Progenitor cell of endocrine pancreas (in vitro differentiated cells): ENCODE measurements at places on chromosomes 13 and 19. TPM values are rescaled to one million over a fixed set of nuclear protein-coding genes. Genes with fewer than 3 reads are reported as not detected.
A peak's percentile ranks its signal among the peaks of the same experiment; 100 is the strongest.

IFI30 gene
- not detected in 2 replicates for total RNA-seq

CBARP gene
- total RNA-seq: 12.4 and 13.0 TPM in 2 replicates

KCNJ14 gene
- 2.0 TPM in 2 replicates for total RNA-seq

HMGB1 gene
- total RNA-seq: 441 TPM in 2 replicates

C1QTNF9B gene
- not detected in 2 replicates for total RNA-seq

KLK3 gene
- not detected in 2 replicates for total RNA-seq

SELENOV gene
- 5.1 and 6.5 TPM in 2 replicates for total RNA-seq

NXNL1 gene
- total RNA-seq: not detected in 2 replicates

- no peaks in the 10 kb centered on the region for H3K4me1 ChIP-seq
- H3K27me3 ChIP-seq: no peaks in the 10 kb centered on the region
- DNase-seq: no peak
- H3K27ac ChIP-seq: no peak overlapping the region
Observed at GRCh38 chr19:16060294-16060693, 16.0 kb upstream of the TPM4 start.

GRCh38 chr19:43441716-43442115, 23.7 kb downstream of the LYPD3 start:
- H3K27ac ChIP-seq: no peak overlapping the region
- no peaks in the 10 kb centered on the region for H3K36me3 ChIP-seq
- DNase-seq: no peak
- H3K4me3 ChIP-seq: no peak overlapping the region
- peaks cover 19% of the 10 kb centered on the region for H3K27me3 ChIP-seq

- no peaks in the 10 kb centered on the region for H3K4me1 ChIP-seq
- no peak overlapping the region for H3K4me3 ChIP-seq
- no peaks in the 10 kb centered on the region for H3K36me3 ChIP-seq
- H3K27ac ChIP-seq: no peak overlapping the region
- H3K27me3 ChIP-seq: no peaks in the 10 kb centered on the region
Observed at GRCh38 chr13:54241719-54242118, 1213.1 kb downstream of the OLFM4 start.

GRCh38 chr13:29605860-29606526, 10.5 kb upstream of the SLC7A1 start:
- no peaks in the 10 kb centered on the region for H3K36me3 ChIP-seq
- no peaks in the 10 kb centered on the region for H3K4me1 ChIP-seq
- H3K4me3 ChIP-seq: no peak overlapping the region
- H3K27ac ChIP-seq: no peak overlapping the region
- no peak for DNase-seq

DNA sequence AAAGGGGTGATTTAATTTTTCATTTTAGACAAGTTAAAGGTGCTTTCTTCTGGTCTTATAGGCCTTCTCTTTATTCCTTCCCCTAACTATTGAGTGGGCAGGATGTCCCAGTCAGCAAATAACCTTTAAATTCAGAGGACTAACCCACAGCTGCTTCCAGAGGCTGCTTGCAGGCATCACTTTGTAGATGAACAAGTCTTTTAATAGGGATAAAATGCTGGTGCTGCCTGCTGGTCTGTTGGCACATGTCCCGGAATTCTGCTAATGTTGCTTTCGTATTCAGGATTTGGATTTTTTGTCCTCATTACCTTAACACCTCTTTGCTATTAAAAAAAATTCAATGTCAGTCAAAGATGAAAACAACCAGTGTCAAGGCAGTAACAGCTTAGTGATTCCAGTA, 132.7 kb upstream of the KL start:
- H3K4me1 ChIP-seq: no peaks in the 10 kb centered on the region
- H3K36me3 ChIP-seq: peaks cover 2% of the 10 kb centered on the region
- no peak overlapping the region for H3K4me3 ChIP-seq
- DNase-seq: no peak
- H3K27me3 ChIP-seq: no peaks in the 10 kb centered on the region

DNA sequence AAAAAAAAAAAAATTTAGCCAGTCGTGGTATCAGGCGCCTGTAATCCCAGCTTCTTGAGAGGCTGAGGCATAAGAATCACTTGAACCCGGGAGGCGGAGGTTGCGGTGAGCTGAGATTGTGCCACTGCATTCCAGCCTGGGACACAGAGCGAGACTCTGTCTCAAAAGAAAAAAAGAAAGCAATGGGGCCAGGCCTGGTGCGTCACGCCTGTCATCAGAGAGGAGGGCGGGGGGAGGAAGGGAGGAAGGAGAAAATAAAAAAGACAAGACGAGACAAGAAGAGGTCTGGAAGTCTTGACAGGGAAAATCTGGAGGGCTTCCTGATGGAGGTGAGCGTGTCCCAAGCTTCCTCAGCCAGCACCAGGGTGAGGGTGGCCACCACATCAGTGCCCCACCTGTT, 54.9 kb upstream of the PTPRS start:
- no peaks in the 10 kb centered on the region for H3K36me3 ChIP-seq
- peaks cover 84% of the 10 kb centered on the region for H3K27me3 ChIP-seq
- H3K27ac ChIP-seq: no peak overlapping the region
- no peak for DNase-seq
- H3K4me1 ChIP-seq: peaks cover 10% of the 10 kb centered on the region

- H3K27ac ChIP-seq: no peak overlapping the region
- DNase-seq: no peak
- peaks cover 3% of the 10 kb centered on the region for H3K4me1 ChIP-seq
- no peaks in the 10 kb centered on the region for H3K36me3 ChIP-seq
- no peaks in the 10 kb centered on the region for H3K27me3 ChIP-seq
Observed at GRCh38 chr13:51033421-51034185, 77.5 kb downstream of the C13orf42 start.

GRCh38 chr13:46864941-46865340, 31.9 kb downstream of the HTR2A start:
- no peak for DNase-seq
- peaks cover 7% of the 10 kb centered on the region for H3K4me1 ChIP-seq
- no peak overlapping the region for H3K4me3 ChIP-seq
- H3K27me3 ChIP-seq: peaks cover 6% of the 10 kb centered on the region

DNA sequence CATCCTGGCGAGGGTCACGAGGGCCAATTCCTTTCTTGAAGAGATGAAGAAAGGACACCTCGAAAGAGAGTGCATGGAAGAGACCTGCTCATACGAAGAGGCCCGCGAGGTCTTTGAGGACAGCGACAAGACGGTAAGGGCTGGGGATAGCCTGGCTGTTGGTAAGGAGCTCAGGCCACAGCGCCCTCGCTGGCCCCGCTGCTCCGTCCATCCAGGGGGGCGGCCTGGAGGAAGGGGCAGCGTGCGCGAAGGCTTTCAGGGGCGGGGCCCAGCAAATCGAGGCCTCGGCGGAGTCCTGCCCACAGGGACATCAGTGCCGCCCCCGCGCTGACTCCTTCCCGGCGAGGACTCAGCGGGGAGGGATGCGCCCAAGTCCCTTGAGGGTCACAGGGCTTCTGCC, 6.9 kb downstream of the F10 start:
- peaks cover 2% of the 10 kb centered on the region for H3K4me1 ChIP-seq
- no peak overlapping the region for H3K27ac ChIP-seq
- DNase-seq: no peak
- H3K27me3 ChIP-seq: peaks cover 2% of the 10 kb centered on the region
- H3K4me3 ChIP-seq: no peak overlapping the region
- peaks cover 5% of the 10 kb centered on the region for H3K36me3 ChIP-seq

GRCh38 chr13:91270031-91270430, 77.5 kb upstream of the MIR17HG start:
- H3K27ac ChIP-seq: peak overlapping the region; percentile 37
- no peaks in the 10 kb centered on the region for H3K27me3 ChIP-seq
- H3K4me3 ChIP-seq: no peak overlapping the region
- DNase-seq: no peak
- peaks cover 7% of the 10 kb centered on the region for H3K4me1 ChIP-seq

DNA sequence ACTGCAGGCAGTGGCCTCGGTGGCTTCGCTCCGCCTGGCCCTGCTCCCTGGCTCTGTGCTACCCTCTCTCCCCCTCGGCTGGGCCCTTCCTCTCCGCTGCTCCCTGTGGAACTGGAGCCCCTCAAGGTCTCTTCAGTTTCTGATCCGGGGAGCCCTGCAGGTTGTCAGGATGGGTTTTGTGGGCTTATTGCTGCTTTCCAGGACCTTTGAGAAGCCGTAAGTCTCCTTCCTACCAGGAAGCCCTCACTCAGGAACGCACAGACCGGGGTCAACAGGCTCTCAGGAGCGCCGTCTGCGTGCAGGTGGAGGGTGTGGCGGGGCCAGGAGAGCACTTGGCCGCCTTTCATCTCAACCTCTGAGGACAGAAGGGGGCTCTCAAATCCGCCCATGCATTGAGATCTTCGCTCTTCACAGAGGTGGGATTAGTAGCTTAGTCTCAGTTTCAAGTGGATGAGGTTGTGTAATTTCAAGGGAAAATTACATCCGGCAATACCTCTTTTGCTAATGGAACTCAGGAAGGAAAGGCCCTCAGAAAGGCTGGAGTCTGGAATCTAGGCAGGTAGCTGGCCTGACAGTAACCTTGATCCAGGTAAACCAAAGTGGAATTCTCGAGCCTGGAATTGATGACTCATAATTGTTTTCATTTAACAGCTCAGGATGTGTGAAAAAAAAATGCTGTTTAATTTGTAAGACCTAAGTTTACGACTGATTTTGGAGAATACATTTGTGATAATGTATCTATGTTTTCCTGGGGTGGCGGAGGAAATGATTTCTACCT, 102.0 kb downstream of the ATP11A start:
- H3K4me3 ChIP-seq: no peak overlapping the region
- peaks cover 33% of the 10 kb centered on the region for H3K36me3 ChIP-seq
- H3K27me3 ChIP-seq: no peaks in the 10 kb centered on the region
- DNase-seq: no peak
- H3K4me1 ChIP-seq: no peaks in the 10 kb centered on the region

DNA sequence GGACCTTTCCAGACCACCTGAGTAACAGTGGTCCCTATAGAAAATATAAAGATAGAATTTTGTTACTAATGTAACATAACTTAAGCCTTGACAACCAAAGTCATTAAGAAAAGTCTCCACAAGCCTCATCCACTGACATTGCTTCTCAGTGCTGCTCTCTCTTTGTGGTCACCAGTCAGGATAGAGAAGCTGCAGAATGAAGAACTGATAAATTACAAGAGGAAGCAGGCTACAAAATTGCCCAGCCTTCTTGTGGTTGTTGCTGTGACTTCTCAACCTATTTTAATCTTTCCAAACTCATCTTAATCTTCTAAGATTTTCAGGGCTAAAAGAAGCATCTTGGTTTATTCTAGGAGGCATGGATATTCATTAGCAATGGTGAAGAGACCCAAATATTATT, 343.8 kb downstream of the MZT1 start:
- H3K27ac ChIP-seq: no peak overlapping the region
- no peaks in the 10 kb centered on the region for H3K36me3 ChIP-seq
- peaks cover 4% of the 10 kb centered on the region for H3K4me1 ChIP-seq
- no peaks in the 10 kb centered on the region for H3K27me3 ChIP-seq

- no peaks in the 10 kb centered on the region for H3K36me3 ChIP-seq
- no peak overlapping the region for H3K27ac ChIP-seq
- no peak for DNase-seq
Observed at GRCh38 chr13:26445092-26445491, 112.4 kb upstream of the WASF3 start.

- peaks cover 24% of the 10 kb centered on the region for H3K36me3 ChIP-seq
- H3K27ac ChIP-seq: peak overlapping the region; percentile 95
- H3K4me3 ChIP-seq: peak overlapping the region; percentile 82
- H3K27me3 ChIP-seq: peaks cover 9% of the 10 kb centered on the region
Observed at GRCh38 chr19:1270213-1270853, 1.2 kb downstream of the CIRBP start.

GRCh38 chr13:111139873-111140561, 24.9 kb downstream of the ARHGEF7 start:
- peaks cover 13% of the 10 kb centered on the region for H3K4me1 ChIP-seq
- peaks cover 13% of the 10 kb centered on the region for H3K27me3 ChIP-seq
- DNase-seq: no peak
- H3K4me3 ChIP-seq: no peak overlapping the region
- peaks cover 3% of the 10 kb centered on the region for H3K36me3 ChIP-seq
- H3K27ac ChIP-seq: peak overlapping the region; percentile 1

DNA sequence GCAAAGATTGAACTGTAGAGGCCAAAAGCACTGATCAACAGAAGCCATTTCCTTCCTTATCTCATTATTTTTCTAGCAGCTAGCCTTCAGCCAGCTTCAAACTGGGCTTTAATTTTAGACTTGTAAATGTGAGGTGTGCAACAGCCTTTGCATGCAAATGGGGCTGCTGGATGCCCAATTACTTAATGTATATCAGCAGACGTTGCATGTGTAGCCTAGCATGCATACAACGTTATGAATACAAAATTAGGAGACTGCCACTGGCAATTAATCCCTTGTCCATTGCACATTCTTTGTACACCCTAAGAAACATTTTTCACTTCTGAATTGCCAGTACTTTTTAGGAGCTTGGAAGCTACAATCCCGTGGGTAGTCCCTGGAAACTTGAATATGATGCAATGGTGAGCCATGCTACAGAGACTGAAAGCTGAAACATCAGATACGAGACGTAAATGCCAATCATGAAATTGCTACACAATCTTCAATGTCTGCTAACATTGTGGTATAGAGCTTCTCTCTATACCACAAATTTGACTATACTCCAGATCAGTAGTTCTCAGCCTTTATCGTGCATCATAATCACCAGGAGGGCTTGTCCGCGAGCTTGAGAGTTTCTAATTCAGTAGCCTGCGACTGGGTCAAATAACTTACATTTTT, 20.2 kb downstream of the EPSTI1 start:
- no peak overlapping the region for H3K4me3 ChIP-seq
- no peaks in the 10 kb centered on the region for H3K27me3 ChIP-seq
- no peak for DNase-seq
- H3K4me1 ChIP-seq: peaks cover 16% of the 10 kb centered on the region
- H3K27ac ChIP-seq: no peak overlapping the region

- no peak for DNase-seq
- H3K4me1 ChIP-seq: no peaks in the 10 kb centered on the region
- no peaks in the 10 kb centered on the region for H3K27me3 ChIP-seq
Observed at GRCh38 chr13:64130171-64130570, 2714.5 kb upstream of the PCDH20 start.

DNA sequence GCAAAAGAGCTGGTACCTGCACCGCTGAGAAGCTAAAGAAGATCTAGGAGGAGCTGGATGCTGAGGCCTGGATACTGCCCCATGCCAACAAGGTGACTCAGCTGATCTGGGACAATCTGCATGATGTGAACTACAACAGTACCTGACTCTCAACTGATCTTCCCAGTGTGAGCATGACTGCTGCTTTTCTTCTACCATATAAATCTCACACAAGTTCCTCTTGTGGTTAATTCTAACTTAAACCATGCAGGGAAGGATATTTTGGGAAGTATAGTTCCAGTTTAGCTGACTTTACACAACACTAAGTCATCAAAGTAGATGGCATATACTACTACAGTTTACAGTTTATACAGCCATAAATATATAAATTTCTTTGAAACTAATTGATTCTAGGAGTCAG, 91.9 kb downstream of the SLAIN1 start:
- no peak overlapping the region for H3K4me3 ChIP-seq
- peaks cover 3% of the 10 kb centered on the region for H3K36me3 ChIP-seq
- no peaks in the 10 kb centered on the region for H3K27me3 ChIP-seq
- DNase-seq: no peak
- no peaks in the 10 kb centered on the region for H3K4me1 ChIP-seq

- H3K36me3 ChIP-seq: peaks cover 7% of the 10 kb centered on the region
- H3K4me3 ChIP-seq: no peak overlapping the region
- H3K4me1 ChIP-seq: no peaks in the 10 kb centered on the region
- H3K27ac ChIP-seq: no peak overlapping the region
- DNase-seq: no peak
Observed at GRCh38 chr19:53553865-53554791, 16.2 kb downstream of the ZNF331 start.

- H3K27me3 ChIP-seq: peaks cover 91% of the 10 kb centered on the region
- DNase-seq: no peak
- H3K27ac ChIP-seq: no peak overlapping the region
Observed at GRCh38 chr13:112056739-112057438, 10.1 kb upstream of the SOX1 start.

- no peak overlapping the region for H3K4me3 ChIP-seq
- no peaks in the 10 kb centered on the region for H3K36me3 ChIP-seq
- no peak for DNase-seq
- no peaks in the 10 kb centered on the region for H3K4me1 ChIP-seq
Observed at GRCh38 chr13:35378939-35379338, 97.5 kb downstream of the MAB21L1 start.
